CD8-positive, alpha-beta memory T cell (primary cell): ENCODE measurements at places on chromosomes 7 and 10.

DNA sequence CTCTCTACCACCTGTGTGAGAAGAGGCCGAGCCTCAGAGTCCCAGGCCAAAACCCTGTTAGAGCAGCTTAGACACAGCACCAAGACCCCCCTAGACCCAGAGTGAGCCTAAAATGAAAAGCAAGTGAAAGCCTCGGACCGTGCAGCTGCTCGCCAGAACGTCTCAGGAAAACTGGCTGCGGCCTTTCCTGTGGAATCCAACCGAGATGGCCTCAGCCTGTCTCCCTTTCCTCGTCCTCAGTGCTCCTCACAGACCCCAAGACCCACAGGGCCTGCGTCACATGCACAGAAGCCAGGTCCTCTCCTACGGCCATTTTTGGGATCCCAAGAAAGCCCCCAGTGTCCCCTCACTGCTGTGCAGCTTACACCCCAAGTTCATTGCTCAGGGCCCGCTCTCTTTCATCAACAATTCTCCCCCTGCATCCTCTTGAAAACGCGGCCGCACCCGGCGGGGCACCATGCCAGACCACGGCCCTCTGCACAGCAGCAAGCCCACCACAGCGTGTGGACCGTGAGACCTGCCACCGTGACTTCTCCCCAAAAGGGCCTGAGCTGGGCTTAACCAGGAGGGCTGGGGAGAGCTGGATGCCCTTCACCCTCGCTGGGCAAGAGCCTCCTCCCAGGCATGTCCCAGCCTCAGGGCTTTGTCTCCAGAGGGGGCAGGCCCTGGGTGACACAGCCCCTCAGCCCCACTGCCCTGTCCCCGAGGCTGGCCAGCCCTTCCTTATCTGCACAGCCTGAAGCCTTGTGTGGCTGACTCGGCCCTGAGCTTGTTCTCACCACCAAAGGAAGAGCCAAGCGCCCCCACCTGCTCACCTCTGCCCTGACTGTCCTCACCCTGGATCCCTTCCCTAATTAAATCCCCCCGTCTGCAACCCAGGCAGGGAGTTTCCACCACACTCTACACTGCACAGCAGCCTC, 142.9 kb downstream of the PTPRN2 start:
- no peak for DNase-seq

- DNase-seq: no peak
Observed at GRCh38 chr7:139481364-139481763, 2.1 kb downstream of the KLRG2 start.

DNA sequence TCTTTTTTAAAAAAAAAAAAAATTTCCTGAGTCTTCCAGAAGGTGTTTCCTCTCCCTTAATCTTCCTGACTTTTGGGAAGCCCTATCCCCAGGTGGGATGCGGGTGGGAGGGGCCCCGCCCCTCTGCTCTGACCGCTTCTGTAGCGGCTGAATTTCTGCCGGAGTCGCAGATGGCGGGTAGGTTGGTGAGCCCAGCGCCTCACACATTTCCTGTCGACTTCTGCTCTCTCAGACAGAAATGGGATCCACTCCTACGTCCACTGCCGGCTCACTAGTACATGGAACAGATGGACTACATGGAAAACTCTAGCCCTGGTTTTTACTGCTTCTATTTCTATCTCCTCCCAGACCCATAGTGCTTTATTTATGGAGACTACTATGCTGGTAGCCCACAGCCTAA, 90.9 kb downstream of the NEUROD6 start:
- no peak for DNase-seq

- DNase-seq: no peak
Observed at GRCh38 chr10:129849452-129849750, 114.7 kb downstream of the EBF3 start.

DNA sequence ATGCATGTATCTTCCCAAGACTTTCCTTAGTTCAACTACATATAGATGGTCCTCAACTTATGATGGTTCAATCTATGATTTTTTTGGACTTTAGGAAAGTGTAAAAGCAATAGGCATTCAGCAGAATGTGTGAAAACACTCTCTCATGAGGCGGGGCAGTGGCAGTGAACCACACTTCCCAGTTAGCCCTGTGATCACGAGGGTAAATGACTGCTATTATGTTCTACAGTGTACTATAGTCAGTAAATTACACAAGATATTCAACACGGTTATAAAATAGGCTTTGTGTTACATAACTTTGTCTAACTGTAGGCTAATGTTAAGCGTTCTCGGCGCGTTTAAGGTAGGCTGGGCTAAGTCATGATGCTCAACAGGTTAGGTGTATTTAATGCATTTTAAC, 169.3 kb downstream of the AMPH start:
- DNase-seq: no peak

GRCh38 chr10:119495021-119495505, 47.5 kb downstream of the RGS10 start:
- DNase-seq: no peak

- no peak for DNase-seq
Observed at GRCh38 chr10:36676321-36676720, 449.1 kb upstream of the ANKRD30A start.
